Fibroblast of pulmonary artery (primary cell): ENCODE measurements at places on chromosomes 1 and 21.
A peak's percentile ranks its signal among the peaks of the same experiment; 100 is the strongest.

DNA sequence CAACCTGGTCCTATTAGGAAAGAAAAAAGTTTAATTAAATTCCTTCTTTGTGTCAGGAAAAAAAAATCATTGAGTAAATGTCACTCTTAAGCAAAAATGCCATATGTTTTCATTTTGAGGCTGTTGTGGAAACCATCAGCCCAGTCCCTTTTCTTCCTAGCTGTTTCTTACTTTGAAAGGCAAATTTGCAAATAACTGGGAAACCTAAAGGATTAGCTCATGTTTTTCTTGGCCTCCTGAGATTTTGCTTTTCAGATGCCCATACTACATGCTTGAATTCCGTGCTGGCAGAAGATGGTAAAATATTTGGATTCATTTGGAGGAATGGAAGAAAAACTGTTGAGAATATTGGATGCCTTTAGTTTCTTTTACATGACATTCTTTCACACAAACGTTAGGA lies 182.1 kb upstream of the ADAMTS5 start:
- DNase-seq, result peak; percentile 20

DNA sequence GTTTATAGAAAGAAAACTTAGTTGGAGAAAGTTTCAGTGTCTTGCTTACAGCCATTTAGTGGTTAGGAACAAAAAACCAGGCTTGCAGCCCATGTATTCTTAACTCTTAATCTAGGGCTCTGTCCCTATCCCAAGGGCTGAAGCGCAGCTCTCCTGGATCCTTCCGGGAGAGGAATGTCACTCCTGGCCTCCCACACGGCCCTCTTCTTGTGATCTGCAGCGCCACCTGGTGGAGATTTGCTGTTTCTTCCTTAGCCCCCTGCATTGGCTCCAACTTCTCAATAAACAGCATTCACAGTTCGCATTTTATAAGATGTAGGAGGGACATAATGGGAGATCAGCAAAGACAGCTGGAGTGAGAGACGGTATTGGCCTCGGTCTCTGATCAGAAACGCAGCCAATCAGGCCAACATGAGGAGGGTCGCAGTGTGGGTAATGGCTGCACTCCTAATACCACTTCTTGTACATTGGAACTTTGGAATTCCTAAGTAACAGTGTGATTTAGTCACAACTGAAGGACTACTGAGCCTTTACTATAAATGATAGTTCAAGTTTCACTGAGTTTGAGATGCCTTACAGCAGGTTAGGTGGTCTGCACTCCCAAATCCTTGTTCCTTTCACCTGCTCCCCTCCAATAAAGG lies 283.4 kb downstream of the ASTN1 start:
- DNase-seq, result peak; percentile 77

- DNase-seq, result peak; percentile 35
Measured at GRCh38 chr21:16476056-16476825, 746.5 kb downstream of the USP25 start.

- no peak for DNase-seq
Measured at GRCh38 chr1:39458991-39459390, 32.4 kb upstream of the BMP8A start.

GRCh38 chr1:245332085-245332484 lies 177.3 kb downstream of the KIF26B start:
- no peak for DNase-seq

- DNase-seq, result no peak
Measured at GRCh38 chr1:31417148-31417547, 4.1 kb downstream of the SERINC2 start.

- peak; percentile 44 for DNase-seq
Measured at GRCh38 chr1:13699936-13700520, at the start of gene PRDM2. PRDM2 (plus strand) TSS chr1:13700188; CDS start chr1:13715606, 15,418 bp downstream.

- DNase-seq, result no peak
Measured at GRCh38 chr1:2906085-2906484, 104.6 kb upstream of the TTC34 start.

GRCh38 chr1:34582356-34582755 lies 172.5 kb upstream of the GJB5 start:
- no peak for DNase-seq

- DNase-seq, result no peak
Measured at GRCh38 chr1:229271448-229272159, 693 bp downstream of the RAB4A start.

- no peak for DNase-seq
Measured at GRCh38 chr1:30450148-30450817, 273.1 kb downstream of the MATN1 start.

DNA sequence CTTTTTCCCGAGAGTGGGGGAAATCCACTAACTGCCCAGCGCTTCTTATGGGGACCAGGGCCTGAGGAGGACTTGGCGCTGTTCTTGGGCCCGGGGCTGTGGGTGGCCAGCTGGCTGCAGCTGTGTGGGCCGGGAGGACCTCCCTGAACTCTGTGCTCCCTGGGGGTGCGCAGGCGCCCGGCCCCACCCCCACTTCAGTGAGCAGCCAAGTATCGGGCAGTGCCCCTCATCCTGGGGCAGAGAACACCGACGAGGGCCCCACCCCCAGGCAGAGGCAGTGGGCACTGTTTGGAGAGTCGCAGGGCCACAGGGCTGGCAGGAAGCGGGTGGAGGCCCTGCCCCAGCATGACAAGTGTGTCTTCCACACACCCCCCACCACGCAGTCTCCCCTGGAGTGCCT lies 32.5 kb upstream of the SLC19A1 start:
- no peak for DNase-seq

DNA sequence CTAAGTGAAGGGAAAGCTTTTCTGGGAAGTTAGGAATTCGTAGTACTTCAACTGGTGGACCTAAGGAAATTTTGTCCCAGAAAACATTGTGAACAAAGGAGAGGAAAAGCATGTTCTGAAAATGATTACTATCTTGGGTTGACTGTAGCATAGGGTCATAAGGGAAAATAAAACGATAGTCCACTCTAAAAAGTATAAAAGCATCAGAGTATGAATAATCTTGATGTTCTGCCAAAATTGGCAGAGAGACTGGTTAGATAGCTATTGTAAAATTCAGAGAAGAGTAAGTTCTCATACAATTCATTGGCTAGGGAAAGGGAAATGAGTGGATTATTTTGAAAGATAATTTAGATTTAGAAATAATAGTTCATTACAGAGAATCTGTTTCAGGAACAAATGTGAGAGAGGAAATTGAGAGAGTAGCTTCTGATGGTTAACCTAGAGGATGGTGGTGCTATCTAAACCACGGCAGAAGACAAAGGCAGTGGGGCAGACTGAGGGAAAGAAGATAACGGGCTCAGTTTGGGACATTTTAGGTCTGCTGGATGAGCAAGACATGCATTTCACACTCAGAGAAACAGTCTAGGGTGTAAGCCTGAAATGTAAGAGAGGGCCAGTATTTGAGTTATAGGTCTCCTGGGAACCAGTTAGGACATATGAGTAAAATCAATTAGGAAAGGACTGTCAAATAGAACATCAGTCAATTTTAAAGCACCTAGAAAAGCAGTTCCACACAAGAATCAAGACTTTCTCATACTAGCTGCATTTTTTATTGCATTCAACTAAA lies 799.3 kb upstream of the CXADR start:
- DNase-seq, result peak; percentile 45

DNA sequence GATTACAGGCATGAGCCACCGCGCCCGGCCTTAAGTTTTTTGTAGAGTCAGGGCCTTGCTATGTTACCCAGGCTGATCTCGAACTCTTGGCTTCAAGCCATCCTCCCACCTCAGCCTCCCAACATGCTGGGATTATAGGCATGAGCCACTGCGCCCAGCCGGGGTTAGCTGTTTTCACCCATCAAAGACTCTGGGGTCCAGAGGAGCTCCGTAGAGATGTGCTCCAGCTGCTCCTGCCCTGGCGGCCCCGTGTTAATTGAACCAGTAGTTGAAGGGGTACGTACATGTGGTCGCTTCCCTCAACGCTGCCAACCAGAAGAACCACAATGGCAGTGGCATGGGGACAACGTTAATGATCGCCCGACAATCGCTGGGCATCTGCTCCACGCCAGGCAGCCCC lies 72.0 kb downstream of the NPHP4 start:
- DNase-seq, result no peak

- peak; percentile 45 for DNase-seq
Measured at GRCh38 chr1:100924212-100924611, 28.3 kb downstream of the SLC30A7 start.

DNA sequence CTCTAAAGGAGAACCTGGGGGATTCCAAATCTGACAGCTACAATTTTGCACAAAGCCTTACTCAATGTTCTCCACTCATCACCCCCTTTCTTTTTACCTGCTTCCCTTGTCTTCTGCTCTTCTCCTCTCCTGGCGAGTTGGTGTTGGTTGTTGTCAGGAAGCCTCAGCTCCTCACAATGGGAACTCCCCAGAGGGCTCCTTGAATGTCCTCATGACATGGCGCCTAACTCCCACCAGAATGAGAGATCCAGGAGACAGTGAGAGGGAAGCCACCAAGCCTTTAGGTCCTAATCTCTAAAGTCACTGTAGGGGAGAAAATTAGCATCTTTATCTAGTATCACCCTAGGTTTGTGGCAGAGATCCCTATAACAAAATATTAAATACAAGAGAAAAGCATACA lies 87.8 kb downstream of the SLC16A1 start:
- no peak for DNase-seq

DNA sequence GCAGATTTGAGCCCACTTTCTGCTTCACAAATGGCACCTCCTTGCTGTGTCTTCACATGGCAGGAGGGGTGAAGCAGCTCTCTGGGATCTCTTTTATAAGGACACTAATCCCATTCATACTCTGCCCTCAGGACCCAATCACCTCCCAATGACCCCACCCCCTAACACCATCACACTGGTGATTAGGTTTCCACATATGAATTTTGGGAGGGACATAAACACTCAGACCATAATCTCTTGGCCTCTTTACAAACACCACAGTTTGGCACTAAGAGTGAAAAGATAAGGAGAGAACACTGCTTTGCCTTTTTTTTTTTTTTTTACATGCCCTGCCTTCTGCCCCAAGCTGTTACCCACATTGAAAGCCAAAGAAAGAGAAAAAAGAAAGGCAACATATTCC lies 166.2 kb upstream of the NFIA start:
- DNase-seq, result no peak

DNA sequence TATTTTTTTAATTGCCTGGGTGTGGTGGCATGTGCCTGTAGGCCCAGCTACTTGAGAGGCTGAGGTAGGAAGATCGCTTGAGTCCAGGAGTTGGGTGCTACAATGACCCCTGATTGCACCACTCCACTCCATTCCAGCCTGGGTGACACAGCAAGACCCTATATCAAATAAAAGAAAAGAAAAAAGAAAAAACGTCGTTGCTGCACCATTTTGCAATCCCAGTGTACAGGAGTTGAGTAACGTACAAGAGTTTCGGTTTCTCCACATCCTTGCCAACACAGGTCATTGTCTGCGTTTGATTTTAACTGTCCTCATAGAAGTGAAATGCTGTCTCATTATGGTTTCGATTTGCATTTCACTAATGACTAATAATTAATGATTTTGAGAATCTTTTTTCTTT lies 7.9 kb downstream of the ZNF684 start:
- no peak for DNase-seq

DNA sequence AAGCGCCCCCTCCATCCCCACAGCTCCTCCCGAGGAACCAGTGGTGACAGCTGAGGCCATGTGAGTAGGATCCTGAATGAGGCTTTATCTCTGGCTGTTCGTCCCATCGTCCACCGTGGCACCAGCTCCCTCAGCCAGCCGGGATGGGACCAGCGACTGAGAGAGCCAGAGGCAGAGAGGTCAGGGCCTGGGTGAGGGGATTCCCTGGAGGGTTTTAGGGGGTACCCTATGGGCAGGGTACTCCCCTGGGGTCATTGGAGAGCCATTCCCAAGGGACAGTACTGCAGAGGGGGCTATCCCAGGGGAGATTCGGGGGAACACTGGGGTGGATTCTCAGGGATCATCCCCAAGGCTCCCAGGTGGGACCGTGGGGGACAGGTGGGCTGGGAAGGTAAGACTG lies 2.4 kb downstream of the TMEM125 start:
- no peak for DNase-seq

GRCh38 chr1:238465449-238465848 lies 574.7 kb upstream of the ZP4 start:
- no peak for DNase-seq

DNA sequence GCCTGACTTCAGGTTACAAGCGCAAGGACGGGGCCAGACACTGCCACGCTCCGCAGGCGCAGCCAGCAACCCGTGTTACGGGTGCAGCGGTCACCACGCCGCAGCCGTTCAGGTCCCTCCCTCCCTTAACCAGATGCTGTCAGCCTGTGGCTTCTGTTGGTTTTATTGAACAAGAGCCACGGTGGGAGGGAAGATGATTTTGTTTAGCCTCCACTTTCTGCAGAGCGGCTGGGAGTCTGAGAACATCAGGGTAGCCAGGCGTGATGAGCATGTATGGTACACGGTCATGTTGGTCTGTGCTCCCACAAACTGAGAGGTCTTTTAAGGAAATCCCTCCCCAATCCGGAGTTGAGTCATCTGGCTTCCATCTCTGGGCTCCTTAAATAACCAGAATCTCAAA lies 18.5 kb upstream of the ADARB1 start:
- DNase-seq, result no peak

- peak; percentile 68 for DNase-seq
Measured at GRCh38 chr1:94792473-94793295, 27.5 kb upstream of the SLC44A3 start.

- no peak for DNase-seq
Measured at GRCh38 chr1:170318141-170318540, 172.4 kb downstream of the NTMT2 start.

DNA sequence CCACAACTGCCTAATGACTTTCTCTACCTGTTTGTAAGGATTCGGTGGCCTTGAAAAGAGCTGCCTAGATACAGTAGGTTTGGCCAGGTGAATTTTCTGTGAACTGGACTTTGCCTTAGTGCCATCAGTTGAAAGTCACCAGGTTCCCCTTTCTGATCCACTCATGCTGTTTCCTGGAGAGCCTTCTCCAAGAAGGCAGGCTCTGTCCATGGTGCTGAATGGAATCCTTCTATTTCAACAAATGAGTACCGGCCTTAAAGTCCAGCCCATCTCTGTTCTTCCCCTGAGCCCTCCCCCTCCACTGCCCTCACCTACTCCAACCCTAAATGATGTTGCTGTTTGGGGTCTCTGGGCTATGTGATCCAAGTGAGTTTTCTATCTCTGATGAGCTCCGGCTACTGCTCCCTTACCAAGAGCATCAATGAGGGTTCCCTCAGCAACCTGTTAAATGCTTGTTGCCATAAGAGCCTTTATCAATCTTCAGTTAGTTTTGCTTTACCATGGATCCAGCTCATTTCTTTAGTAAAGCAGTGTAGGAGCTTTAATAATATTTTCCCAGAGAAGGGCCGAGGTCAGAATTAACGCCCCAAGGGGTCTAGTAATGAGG lies 500.4 kb downstream of the PTPRU start:
- DNase-seq, result peak; percentile 76
